ENCODE measurements at places on chromosomes 1 and 21. TPM values are rescaled to one million over a fixed set of nuclear protein-coding genes. Genes with fewer than 3 reads are reported as not detected.

GRCh38 chr1:234553240-234554188 is 56.5 kb downstream of the IRF2BP2 start:
- H3K4me3 ChIP-seq, result no peak overlapping the region
- H3K27me3 ChIP-seq, result no peaks in the 10 kb centered on the region
- H3K27ac ChIP-seq, result peak overlapping the region; percentile 84
- peaks cover 11% of the 10 kb centered on the region for H3K4me1 ChIP-seq
- DNase-seq, result peak; percentile 74
- no peaks in the 10 kb centered on the region for H3K36me3 ChIP-seq

DNA sequence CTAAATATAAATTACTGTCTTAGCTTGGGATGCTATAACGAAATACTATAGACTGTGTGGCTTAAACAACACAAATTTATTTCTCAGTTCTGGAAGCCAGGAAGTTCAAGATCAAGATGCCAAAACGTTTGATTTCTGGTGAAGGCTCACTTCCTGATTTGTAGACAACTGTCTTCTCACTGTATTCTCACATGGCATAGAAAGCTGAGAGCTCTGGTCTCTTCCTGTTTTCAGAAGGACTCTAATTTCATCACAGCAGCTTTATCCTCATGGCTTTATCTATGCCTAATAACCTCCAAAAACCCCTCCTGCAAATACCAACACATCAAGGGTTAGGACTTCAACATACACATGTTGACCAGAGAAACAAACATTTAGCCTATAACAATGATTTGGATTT is 1795.5 kb downstream of the MRPL39 start:
- H3K4me1 ChIP-seq, result no peaks in the 10 kb centered on the region
- H3K36me3 ChIP-seq, result no peaks in the 10 kb centered on the region
- no peak overlapping the region for H3K4me3 ChIP-seq
- no peak for DNase-seq
- no peak overlapping the region for H3K27ac ChIP-seq
- no peaks in the 10 kb centered on the region for H3K27me3 ChIP-seq

- no peak overlapping the region for H3K27ac ChIP-seq
- no peak for DNase-seq
- no peaks in the 10 kb centered on the region for H3K4me1 ChIP-seq
- no peak overlapping the region for H3K4me3 ChIP-seq
- H3K36me3 ChIP-seq, result no peaks in the 10 kb centered on the region
- H3K27me3 ChIP-seq, result no peaks in the 10 kb centered on the region
Measured at GRCh38 chr1:101178341-101178687, 58.5 kb upstream of the S1PR1 start.

DNA sequence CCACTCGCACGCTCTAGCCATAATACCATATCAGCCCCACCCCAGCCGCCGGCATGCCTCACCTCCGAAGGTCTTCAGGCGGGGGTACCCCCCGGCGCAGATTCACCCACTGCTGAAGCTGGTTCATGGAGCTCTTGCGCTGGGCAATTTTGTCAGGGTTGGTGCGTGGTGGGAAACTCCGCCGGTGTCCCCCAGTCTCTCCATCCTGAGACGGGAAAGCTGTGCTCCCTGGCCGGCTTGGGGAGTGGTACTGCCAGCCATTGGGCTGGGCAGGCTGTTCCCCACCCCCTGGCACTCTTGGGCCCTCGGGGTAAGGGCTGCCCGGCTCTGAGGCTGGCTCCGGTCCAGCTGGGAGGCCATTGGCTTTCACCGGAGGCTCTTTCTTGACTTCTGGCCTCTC is 45.4 kb upstream of the GOLT1A start:
- H3K27ac ChIP-seq, result no peak overlapping the region
- H3K4me3 ChIP-seq, result no peak overlapping the region
- H3K27me3 ChIP-seq, result no peaks in the 10 kb centered on the region
- H3K4me1 ChIP-seq, result peaks cover 3% of the 10 kb centered on the region

SLC22A15 gene
- 2.8 TPM for polyA plus RNA-seq

GRCh38 chr1:156926175-156926574 is 5.7 kb downstream of the LRRC71 start:
- H3K27ac ChIP-seq, result no peak overlapping the region
- peaks cover 8% of the 10 kb centered on the region for H3K4me1 ChIP-seq
- peaks cover 91% of the 10 kb centered on the region for H3K27me3 ChIP-seq
- H3K36me3 ChIP-seq, result no peaks in the 10 kb centered on the region
- H3K4me3 ChIP-seq, result no peak overlapping the region
- no peak for DNase-seq

DNA sequence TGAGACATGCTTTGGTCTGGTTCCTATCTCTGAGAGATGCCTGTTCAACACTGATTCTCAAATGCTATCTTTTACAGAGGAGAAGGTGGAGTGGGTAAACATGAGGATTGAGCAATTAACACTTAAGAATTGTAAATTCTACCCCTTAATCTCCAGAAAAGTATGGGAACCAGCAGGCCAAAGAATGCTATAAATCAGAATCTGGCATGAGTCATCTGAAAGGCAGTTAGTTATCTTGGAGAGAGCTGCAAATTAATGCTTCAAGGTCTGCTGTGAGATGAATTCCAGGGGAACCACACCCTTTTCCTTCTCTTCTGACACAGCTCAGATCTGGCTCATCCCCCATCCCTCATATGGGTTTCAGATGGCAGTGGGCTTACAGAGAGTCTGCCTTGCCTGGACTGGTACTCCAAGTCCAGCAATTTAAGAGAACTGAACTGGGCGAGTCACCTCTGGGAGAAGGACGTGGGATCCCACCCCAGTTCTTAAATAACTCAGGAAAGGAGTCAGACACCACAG is 5.2 kb downstream of the S100A10 start:
- peak overlapping the region; percentile 100 for H3K27ac ChIP-seq
- H3K27me3 ChIP-seq, result peaks cover 3% of the 10 kb centered on the region
- peaks cover 29% of the 10 kb centered on the region for H3K36me3 ChIP-seq
- no peak overlapping the region for H3K4me3 ChIP-seq

DNA sequence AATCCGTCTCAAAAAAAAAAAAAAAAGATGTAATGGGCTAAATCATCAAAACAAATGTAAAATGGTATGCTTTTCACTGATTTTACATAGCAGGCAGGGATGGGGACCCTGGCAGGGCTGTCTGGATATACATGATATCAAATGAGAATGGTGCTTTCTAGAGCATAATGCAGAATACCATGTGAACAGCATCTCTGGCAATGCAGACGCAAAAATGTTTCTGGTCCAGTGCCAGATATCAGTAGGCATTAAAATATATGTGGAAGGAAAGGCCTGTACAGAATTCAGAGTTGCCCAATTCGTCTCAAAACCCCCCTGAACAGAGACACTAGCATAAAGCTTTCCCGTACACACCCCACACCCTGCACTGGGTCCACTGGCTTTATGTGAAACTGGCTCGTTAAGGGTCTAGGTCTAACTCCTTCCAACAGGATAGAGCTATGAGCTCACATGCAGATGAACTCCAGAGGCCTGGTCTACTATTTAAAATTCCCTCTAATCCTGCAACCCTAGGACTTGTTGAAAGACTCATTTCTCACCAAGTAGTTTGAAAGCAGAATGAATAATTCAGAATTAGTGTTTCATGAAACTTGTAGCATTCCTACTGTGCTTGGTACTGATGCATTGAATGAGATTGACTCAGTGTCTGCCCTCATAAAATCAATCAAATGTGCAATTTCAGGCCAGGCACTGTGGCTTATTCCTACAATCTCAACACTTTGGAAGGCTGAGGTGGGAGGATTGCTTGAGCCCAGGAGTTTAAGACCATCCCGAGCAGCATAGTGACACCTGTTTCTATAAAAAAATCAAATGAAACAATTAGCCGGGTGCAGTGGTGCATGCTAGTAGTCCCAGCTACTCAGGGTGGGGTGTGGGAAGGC is 2.6 kb upstream of the MYSM1 start:
- H3K27ac ChIP-seq, result no peak overlapping the region
- H3K4me3 ChIP-seq, result no peak overlapping the region
- no peaks in the 10 kb centered on the region for H3K36me3 ChIP-seq
- H3K4me1 ChIP-seq, result no peaks in the 10 kb centered on the region

ATP6V1G3 gene
- polyA plus RNA-seq, result not detected

DNA sequence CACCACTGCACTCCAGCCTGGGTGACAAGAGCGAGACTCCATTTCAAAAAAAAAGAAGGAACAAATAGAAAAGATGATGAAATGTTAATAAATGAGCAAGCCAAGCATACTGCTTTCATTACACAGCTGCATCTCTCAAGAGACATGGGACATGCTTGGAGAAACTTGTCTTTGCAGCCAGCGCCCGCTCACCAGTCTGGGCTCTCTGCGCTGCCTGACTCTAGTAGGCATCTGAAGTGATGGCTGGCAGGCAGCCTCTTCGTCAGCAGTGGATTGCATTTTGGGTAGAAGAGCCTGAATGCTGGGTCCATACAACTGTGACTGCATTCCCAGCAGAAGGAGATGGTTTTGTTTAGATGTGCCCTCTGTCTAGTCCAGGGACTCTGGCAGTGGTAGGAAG is 48.0 kb downstream of the IL6R start:
- no peak for DNase-seq
- H3K27me3 ChIP-seq, result peaks cover 5% of the 10 kb centered on the region
- no peaks in the 10 kb centered on the region for H3K4me1 ChIP-seq
- H3K27ac ChIP-seq, result no peak overlapping the region

KLHL20 gene
- polyA plus RNA-seq, result 18.8 TPM

LRRC53 gene
- polyA plus RNA-seq, result 0.25 TPM

All from large intestine (tissue), 12 donors.